ENCODE measurements at places on chromosomes 5 and 9.

- no peak for DNase-seq
These were observed 13.2 kb upstream of the ADGRD2 start for GRCh38 chr9:124437086-124437485.

DNA sequence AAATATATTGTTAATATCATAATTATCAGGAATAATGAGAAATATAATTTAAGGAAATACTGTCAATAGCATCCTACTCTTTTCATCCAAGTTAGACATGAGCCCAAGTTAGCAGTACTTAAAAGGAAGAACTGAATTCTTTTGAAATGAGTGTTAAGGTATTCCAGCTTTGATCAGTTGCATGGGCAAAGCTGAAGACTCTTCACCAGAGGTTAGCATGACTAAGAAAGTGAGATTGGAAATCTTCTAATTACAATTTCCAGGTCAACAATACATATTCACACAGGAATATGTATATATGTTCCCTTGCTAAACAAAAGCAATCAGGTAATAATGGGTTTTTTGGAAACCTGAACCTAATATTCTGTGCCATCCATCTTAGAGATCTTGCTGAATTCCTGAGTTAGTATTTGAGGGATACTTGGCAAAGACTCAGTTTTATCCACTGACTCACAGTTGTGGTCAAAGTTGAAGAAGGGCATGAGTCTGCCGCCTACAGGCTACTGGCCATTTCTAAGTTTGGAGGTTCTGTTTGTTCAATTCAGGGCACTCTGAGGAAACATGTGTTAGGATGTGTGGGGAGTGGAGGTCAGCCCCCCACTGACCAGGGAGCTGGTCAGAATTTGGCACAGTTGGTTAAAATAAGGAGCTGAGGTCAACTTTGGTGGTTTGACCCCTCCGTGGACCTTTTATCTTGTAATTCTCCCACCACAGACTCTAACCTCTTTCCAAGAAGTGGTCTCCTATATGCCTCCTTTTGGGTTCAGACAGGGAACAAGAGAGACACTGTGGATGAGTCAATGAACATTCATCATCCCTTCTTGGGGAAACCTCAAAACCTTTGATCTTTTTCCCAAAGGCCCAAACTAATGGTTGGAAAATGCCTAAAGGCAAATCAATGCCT lies 118.3 kb downstream of the PIK3R1 start:
- no peak for DNase-seq

GRCh38 chr5:105617436-105618215 lies 2053.1 kb downstream of the EFNA5 start:
- no peak for DNase-seq

- DNase-seq = peak; percentile 49
These were observed 62.0 kb downstream of the ANKH start for GRCh38 chr5:14809369-14810155.

GRCh38 chr5:76425928-76426804 lies 23.1 kb downstream of the IQGAP2 start:
- DNase-seq = no peak

DNA sequence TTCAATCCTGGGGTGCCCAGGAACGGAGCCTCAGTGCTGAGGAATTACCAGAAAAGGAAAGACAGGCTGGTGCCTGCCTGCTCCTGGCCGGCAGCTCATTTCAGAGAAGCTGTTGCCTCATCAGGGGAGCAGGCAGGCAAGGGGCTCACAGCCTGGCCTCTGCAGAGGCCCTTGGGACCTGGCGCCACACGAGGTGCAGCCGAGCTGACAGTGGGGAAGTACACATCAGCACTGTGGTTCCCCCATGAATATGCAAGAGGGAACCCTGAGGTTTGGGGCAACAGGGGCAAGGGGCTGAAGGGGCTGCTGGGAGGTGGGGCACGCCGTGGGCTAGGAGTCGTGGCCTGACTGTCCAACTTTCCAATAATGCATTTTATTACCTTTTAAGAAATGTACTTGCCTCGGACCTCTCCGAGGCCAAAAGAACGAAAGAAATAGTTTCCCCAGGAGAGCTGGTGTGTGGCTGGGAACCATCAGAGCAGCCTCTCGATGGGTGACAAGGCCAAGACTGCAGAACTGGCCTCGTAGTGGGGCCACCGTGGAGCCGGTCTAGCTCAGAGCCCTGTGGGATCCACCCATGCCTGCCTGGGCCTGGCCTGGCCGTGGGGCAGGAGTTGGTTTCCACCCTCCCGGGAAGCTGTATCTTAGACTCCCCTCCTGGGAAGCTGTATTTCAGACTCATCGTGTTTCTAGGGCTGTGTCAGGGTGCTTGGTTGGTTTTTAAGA lies 198.6 kb downstream of the PAX5 start:
- DNase-seq = no peak

DNA sequence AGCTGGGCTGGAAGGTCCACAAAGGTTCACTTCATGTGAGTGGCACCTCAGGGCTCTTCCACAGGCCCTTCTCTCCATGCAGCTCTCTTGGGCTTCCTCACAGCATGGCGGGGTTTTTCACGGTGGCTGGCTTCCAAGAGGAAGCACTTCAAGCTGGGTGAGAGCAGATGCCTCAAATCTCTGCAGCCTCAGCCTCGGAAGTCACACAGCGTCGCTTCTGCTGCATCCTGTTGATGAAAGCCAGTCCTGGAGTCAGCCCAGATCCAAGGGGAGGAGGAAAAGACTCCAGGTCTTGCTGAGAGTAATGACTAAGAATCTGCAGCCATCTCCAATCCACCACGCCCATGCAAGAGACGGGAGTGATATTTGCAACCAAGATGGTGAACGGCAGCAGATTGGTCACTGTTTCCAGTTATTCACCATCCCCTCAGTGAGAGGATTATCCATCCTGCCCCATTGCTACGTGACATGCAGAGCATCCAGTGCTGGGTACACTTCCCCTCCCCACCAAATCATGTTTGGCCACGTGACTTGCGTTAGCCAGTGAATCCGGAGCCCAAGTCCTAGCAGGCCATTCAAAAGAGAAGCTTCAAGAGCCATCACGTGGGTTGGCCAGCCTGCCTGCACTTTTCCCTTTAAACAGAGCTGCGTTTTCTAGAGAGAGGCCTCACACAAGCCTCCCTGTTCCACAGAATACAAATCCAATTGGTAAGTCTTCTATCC lies 173.9 kb downstream of the C9orf50 start:
- DNase-seq = no peak

GRCh38 chr9:642014-642413 lies 199.5 kb upstream of the DMRT1 start:
- DNase-seq = no peak

GRCh38 chr9:18638371-18639249 lies 164.7 kb downstream of the ADAMTSL1 start:
- no peak for DNase-seq

Data from T-helper 1 cell (primary cell).